ENCODE measurements at places on chromosomes 12 and 14.
A peak's percentile ranks its signal among the peaks of the same experiment; 100 is the strongest.

GRCh38 chr14:39772627-39773026, 340.4 kb upstream of the FBXO33 start:
- no peak for DNase-seq

GRCh38 chr12:71183018-71183417, 25.2 kb upstream of the TSPAN8 start:
- DNase-seq = no peak

DNA sequence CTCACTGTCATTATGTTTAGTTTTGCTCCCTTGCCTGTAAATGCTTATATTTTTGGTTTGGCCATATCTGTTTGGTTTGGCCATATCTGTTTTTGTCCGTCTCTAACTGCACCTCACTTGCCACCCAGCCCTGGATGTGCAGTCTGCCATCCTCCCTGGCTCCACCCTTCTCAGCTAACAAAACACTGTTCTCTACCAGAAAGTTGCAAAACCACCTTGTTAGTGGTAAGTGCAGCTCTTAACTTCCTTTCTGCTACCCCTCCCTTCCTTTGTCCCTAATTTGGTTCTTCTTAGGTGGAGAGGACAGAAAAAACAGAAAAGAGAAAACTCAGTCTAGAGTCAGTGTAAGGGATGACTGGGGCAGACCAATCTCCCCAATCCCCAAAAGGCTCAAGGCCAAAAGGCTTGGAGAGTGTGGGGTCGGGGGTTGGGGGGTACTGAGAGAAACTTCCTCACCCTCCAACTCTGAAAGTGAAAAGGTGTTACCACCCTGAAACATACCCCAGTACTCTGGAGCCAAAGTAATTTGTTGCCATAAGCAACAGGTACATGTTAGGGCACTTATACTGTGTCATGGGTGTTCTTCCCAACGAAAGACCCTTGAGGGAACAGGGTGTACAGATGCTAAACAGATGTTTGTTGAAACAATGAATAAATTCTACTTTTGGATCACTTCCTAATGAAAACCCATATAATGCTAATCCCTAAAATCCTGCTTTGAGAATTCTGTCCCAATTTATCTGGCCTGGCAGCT, 5.0 kb downstream of the BIN2 start:
- DNase-seq = no peak

GRCh38 chr14:92663049-92663448, 85.4 kb downstream of the LGMN start:
- DNase-seq = no peak

DNA sequence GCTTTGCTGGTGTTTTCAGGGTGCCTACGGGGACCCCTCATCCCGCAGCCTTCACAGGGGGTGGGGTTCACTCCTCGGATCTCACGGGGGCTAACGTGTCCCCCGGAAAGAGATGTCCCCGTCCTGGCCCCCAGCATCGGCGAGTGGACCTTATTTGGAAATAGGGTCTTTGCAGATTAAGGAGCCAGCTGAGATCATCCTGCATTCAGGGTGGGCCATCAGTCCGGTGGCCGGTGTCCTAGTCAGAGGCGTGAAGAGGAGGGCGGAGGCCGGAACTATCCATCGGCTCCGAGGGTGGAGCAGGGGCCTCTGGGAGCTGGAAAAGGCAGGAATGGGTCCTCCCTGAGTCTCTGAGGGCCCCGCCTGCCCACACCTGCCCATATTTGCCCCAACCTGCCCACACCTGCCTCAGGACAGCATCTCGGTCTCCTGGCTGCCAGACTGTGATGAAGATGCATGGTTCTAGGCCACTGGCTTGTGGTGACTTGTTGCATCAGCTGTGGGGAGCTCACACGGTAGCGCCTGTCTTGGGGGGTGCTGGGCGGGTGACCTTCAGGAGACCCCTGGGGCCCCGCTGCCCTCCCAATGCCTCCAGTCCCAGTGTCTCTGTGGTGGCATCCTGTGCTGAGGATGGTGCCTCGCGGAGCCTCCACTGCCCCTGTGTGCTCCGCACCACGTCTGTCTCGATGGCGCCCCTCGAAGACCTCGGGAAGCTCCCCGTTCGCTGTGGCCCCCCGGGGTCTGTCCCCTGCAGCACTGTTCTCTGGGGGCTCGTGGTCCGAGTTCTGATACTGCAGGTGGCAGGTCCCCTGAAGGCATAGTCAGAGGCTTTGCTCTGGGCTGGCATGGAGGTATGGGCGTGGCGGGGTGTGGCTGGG, 14.7 kb downstream of the NOC4L start:
- no peak for DNase-seq

DNA sequence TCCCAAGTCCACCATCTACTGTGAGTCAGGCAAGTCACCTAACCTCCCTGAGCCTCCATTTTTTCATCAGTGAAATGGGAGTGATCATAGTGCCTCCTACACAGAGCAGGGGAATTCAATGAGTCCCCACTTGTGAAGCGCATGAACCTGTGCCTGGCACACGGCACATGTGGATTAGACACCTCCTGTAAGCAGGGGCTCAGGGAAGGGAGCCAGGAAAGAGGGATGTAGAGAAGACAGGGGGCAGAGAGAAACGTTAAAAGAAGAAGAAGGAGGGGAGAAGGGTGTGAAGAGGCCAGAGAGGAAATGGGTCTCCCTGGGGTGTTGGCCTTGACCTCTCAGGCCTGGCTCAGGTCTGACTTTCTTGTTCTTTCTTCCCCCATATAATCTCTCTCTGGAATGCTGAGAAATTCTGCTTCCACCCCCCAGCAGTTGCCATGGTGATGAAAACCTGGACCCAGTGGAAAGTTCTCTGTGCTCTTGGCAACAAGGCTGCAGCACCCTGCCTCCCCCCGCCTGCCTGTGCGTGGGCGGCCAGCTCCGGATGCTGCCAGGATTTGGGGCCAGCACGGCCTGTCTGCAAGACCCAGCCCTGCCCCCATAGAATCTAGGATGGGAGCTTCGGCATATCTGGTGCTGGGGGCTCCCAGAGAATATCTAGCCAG, 94.5 kb downstream of the CALM1 start:
- peak; percentile 85 for DNase-seq

- DNase-seq = no peak
Measured at GRCh38 chr12:26092346-26093105, 32.3 kb downstream of the BHLHE41 start.

DNA sequence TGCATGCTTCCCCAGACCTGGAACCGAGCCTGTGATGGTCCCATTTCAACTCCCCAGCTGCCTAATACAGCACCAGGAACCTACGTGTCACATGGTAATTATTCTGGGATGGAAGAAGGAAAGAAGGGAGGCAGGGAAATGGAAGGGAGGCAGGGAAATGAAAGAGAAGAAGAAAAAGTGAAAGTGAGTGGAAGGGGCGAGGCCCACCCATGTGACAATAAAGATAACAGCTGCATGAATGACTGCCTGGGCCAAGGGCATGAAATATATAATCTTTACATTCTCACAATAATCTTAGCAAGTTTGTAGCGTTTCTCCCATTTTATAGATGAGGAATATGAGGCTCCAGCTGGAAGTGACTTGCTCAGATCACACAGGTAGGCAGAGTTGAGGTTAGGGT, 245.0 kb upstream of the PWP1 start:
- DNase-seq = no peak

- no peak for DNase-seq
Measured at GRCh38 chr12:57133916-57134315, 5.6 kb downstream of the LRP1 start.

DNA sequence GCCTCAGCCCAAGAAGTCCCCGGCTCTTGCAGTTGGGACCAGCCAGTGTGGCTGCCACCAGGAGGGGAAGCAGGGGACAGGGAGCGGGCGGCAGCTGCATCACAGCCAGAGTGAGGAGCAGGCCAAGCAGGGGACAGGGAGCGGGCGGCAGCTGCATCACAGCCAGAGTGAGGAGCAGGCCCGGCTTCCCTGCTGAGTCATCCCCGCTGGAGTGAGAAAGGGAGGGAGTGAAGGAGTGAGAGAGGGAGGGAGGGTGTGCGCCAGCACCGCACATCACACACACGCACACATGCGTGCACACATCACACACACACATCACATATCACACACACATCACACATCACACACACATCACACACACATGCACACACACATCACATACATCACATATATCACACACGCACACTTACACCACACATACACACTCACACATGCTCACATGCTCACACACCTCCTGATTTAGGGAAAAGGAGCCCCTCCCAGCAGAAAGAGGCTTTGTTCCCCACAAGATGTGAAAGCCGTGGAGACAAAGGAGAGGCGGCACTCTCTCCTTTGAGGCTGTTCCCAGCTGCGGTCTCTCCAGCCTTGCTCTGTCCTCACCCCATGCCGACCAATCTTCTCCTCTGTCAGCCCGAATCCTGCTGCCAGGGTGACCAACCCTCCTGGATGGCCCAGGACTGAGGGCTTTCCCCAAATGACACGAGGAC, 16.7 kb upstream of the ZDHHC22 start:
- DNase-seq = no peak

DNA sequence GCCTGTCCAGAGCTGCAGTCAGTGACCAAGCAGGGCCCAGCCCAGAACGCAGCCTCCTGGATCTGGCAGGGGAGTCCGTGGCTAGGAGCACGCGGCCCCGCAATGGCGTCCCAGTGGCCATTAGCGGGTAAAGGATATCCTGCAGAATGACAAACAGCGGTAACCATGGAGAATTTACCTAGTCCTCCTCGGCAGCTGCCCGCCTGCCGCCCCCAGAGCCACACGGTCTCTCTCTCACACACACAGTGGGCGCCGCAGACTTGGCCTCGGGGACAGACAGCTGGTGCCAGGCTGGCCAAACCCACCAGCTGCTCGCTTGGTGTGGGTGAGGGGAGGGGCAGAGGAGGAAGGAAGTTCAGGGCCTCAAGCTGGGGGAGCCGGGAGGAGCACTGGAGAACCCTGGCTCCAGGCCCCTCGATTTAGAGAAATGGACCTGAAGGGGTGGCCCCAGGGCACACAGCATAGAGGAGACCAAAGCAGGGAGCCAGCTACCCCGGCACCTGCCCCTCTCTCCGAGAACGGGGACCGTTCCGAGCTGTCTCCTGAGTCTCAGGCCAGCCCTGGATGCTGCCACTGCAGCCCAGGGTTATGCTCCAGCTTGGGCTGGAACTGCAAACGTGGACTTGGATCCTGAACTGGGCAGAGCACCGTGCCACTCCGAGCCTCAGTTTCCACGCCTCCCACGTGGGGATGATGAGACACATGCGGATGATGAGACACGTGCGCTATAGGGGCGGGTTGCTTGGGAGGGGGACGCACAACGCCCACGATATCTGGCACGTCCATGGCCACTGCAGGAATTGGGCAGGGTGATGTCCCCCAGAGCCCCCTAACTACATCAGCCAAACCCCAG, 3.4 kb downstream of the CDK2AP1 start:
- peak; percentile 81 for DNase-seq

- DNase-seq = no peak
Measured at GRCh38 chr12:121010860-121011259, 5.4 kb downstream of the C12orf43 start.

DNA sequence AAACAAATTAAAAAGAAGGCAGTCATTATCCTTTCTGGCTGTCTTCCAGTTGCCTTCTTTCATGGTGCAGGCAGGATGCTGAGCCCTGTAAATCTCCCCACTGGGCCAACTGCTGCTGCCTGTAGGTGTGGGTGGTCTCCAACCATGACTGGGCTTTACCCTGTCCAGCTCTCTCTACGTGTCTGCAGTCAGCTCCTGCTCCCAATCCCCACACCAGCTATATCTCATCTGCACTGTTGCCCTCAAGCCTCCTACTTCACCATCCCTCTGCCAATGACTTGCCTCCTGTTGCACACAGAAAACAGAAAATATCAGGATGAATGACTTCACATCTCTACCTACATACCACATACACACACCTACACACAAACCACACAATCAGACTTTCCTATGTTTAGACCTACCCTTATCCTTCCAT, 39.7 kb upstream of the PSMA6 start:
- no peak for DNase-seq

- DNase-seq = no peak
Measured at GRCh38 chr12:113232840-113233585, 11.7 kb downstream of the TPCN1 start.

DNA sequence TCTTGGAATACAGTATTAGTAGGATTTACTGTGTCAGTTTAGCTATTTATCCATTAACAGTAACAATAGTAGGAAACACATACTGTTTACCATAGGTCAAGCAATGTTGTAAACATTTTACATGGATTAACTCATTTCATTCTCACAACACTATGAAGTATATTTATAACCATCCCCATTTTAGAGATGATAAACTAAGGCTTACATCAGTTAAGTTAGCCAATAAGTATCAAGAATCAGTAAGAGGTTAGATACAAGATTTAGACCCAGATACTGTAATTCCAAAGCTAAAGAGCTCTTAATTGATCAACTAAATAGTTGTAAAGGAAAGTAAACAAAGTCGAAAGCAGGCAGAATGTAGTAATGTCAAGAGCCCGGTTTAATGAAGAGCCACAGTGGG, 1.1 kb downstream of the SYNJ2BP start:
- no peak for DNase-seq

DNA sequence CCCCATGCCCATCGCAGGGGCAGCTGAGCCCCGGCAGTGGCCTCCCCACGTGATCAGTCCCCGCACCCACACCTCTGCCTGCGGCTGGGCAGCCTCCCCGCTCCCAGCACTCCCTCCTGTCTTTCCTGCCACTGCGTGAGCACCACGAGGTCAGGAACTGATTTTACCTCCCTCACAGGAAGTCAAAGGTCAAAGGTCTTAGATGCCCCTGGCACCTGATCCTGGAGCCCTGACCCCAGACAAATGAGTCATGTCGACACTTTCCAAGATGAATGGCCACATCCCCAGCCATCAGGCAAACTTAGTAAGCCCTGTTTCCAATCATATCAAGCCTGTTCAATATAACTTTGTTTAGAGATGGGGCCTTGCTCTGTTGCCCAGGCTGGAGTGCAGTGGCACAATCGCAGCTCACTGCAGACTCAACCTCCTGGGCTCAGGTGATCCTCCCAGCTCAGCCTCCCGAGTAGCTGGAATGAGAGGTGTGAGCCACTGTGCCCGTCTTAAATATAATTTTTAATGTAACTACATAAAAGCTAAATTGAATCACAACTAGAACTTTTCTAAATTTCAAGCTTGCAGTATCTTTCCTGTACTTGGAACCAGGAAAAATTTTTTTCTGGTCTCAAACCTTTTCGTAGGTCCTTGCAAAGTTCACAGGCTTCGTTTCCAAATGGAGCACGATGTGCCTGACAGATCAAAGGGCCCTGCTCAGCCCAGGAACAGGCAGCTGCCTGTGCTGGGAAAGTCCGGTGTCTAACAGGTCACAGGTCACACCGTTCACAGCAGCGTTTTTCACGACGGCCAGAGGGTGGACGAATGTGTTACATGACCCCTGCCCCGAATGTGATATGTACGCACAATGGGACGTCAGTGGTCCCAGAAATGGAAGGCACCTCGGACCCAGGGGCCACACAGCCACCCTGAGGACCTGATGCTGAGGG, 1.9 kb downstream of the LRCOL1 start:
- no peak for DNase-seq
